IPS DF 19.7 (cell line): ENCODE measurements at places on chromosomes 4 and X.

DNA sequence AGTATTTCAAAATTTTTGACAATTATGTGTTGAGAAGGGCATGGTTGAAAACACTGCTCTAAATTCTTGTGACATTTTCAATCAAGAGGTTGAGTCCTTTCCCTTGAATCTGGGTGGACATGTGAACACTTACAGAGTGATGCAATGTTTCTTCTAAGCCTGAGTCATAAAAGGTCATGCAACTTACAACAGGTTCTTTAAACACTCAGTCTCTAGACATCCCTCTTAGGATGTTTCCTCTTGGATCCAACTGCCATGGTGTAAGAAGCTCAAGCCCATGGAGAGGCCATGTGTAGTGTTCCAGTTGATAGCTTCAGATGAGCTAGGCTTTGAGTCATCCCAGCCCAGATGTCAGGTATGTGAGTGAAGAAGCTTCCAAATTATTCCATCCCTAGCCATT, 232.2 kb upstream of the MAOA start:
- DNase-seq = no peak

DNA sequence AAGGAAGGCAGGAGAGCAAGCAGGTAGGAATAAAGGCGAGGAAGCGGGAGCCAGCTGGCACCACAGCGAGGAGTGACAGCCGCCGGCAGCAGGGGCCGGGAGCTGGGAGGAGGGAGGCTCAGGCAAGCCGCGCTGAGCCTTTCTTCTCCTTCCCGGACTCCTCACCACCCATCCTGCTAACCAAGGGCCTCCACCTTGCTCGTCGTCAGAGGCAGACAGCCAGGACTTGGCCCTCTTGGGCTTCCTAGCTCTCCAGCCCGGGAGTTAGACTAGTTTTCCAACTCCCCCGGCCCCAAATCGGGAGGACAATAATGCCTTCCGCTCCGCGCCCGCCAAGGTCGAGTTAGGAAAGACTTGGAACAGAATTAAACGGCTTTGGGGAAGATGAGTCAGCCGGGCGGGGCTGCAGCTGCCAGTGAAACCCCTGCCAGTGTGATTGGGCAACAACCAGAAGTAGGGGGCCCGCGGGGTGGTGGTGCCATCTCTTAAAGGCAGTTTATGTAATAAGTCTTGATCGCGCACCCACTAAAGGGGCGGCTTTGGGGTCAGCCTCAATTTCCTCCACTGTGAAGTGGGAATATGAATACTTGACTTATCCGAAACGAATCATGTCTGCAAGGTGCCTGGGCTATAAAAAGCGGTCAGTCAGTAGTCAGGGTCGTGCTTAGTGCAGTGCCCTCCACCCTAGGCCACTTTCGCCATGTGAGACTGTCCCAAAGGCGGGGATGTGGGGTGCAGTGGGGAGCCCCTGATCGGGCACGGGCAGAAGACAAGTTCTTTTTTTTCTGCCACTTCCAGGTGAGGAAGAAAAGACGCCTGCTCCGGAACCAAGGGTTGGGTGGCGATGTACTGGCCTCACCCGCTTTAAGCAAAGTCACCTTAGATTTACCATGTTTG, 6.7 kb upstream of the HSD17B10 start:
- no peak for DNase-seq

DNA sequence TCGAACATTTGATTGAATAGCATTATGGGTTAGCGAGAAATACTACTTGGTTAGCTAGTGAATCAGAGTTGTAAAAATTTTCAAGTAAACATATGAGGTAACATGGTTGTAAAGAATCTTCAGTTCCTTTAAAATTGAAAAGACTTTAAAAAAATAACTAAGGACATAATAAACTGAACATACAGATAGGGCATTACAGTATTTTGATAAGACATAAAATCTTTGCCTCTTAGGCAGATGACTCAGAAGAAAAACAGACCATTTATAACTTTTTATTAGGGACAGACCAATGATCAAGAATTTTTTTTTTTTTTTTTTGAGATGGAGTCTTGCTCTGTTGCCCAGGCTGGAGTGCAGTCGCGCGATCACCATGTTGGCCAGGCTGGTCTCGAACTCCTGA, 43.1 kb downstream of the PNMA5 start:
- no peak for DNase-seq

- no peak for DNase-seq
These were observed 66.1 kb upstream of the RGN start for GRCh38 chrX:47012131-47012530.

GRCh38 chr4:56321251-56321650, 66.0 kb downstream of the AASDH start:
- no peak for DNase-seq

DNA sequence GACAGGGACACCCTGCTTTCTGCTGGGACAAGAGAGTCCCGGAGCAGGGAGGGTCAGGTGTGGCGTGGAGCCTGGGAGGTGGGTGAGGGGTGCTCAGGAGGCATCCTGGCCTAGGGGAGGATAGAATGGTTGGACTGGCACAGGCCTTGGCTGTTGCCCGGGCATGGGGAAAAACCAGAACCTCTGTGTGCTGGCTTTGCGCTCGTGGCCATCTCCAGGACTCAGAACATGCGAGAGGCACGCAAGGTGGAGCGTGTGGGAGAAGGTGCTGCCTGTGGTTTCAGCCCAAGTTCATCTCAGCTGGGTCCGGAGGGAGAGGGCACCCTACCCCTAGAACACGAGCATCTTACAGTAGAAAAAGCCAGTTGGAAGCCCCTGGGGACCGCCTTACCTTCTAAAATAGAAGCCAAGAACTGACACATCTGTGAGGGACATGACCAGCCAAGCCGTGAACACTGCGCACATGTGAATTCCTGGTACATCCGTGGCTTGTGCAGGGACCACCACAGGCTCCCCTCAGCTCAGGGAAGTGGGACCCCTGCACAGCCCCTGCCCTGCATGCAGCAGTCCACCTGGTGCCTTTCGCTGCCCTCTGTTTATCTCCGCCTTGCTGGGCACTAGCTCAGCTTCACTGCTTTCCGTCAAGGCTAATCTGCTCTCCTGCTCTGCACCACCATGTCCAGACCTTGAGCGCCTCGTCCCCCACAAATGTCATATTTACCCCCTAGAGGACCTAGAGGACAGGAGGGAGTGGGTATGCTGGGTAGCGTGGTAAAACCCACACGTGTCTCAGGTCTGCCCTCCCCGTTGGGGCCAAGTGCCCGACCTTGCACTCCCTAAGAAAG, 13.5 kb downstream of the MSANTD1 start:
- no peak for DNase-seq

DNA sequence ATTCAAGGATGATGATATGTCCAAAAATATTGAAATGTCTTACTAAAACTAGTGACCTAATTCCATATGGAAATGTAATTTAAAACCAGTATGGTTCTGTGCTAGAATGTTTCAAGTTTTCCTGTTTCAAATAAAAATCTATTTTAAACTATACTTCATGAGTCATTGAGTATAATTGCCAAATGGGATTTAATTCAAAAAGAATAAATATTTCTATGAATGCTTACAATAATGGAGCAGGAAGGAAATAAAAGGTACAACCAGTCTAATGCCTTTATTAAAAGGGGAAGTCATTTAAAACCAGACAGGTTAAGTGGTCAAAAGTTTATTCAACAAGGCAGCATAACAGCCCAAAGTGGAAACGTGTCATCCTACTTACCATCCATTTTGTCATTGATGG, 2347.1 kb downstream of the PCDH7 start:
- no peak for DNase-seq

GRCh38 chr4:74175379-74175778, 17.5 kb downstream of the MTHFD2L start:
- DNase-seq = no peak

DNA sequence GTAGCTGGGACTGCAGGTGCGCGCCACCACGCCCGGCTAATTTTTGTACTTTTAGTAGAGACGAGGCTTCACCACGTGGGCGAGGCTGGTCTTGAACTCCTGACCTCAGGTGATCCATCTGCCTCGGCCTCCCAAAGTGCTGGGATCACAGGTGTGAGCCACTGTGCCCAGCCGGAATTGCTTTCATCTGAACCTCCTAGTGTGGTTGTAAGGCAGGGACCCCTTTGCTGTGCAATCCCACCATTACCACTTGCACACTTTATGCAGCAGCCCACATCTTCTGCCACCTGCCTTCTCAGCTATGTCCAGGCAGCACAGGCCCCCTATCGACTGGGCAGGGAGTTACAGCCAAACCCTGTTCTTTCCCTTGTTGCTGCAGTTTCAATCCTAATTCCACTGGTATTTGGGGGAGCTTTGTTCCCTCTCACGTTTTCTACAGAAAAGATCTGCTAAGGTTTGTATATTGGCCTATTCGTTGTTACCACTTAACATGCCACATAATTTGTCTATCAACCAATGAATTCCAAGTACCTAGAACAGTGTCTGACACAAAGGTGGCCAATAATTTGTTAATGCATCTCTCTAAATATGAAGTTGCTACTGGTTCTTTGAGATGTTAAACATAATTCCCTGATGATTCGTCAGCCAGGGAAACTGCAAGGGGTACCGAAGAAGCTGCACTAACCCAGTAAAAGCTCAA, 6.5 kb downstream of the RPL39 start:
- no peak for DNase-seq

DNA sequence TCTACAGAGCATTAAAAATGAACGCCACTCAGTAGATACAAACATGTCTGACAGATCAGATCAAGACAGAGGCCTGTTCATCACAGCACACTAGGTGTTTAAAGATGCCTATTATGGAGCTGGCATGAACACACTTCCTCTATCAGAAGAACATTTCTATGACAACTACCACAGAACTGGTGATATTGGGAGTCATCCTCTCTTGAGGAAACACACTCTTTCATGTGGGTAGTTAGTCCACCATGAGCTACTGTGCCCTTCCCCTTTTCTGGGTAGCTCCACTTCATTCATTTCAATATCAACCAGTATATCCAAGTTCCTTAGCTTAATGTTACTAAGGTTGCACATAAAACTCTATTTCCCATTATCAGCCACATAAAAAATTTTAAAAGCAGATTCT, 46.7 kb downstream of the MAOB start:
- no peak for DNase-seq
